ENCODE measurements at places on chromosomes 11 and 22.

- no peak for DNase-seq
These were observed 345.8 kb downstream of the BRD1 start for GRCh38 chr22:49481659-49482399.

- no peak for DNase-seq
These were observed 43.7 kb downstream of the OSBPL5 start for GRCh38 chr11:3121416-3121815.

DNA sequence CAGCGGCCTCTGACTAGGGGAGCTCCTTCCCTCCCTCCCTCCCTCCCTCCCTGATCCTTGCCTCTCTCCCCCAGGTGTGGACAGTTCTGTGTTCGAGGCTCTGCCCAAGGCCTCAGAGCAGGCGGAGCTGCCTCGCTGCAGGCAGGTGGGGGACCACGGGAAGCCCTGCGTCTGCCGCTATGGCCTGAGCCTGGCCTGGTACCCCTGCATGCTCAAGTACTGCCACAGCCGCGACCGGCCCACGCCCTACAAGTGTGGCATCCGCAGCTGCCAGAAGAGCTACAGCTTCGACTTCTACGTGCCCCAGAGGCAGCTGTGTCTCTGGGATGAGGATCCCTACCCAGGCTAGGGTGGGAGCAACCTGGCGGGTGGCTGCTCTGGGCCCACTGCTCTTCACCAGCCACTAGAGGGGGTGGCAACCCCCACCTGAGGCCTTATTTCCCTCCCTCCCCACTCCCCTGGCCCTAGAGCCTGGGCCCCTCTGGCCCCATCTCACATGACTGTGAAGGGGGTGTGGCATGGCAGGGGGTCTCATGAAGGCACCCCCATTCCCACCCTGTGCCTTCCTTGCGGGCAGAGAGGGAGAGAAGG, 11.1 kb upstream of the POU2F3 start:
- no peak for DNase-seq

DNA sequence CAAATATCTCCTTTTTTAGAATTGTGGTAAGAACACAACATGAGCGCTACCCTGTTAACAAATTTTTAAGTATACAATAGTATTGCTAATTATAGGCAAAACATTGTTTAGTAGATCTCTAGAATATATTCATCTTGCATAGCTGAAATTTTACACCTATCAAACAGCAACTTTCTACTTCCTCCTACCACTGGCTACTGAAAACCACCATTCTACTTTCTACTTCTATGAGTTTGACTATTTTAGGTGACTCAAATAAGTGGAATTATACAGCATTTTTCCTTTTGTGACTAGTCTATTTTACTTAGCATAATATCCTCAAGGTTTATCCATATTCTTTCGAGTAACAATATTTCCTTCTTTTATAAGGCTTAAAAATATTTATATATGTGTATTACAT, 128.4 kb downstream of the FAM76B start:
- DNase-seq, result no peak

GRCh38 chr22:18093661-18094060, 15.9 kb downstream of the PEX26 start:
- DNase-seq, result no peak

DNA sequence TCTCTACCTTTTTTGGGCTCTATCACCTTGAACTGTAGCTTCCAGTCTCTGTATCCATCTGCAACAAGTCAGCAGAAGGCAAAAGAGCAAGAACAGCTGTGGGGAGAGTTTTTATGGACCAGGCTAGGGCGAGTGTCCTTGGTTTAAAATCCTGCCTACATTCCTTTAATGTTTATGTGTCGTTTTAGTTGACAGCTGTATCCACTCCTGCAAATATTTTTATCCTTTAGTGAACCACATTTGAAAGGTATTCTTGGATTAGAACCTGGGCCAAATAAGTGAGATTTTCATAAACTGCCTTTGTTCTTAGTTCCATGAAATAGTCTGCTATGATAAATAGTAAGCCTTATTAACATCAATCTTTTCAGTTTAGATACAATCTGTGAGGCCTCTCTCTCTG, 712.2 kb downstream of the ETS1 start:
- no peak for DNase-seq

DNA sequence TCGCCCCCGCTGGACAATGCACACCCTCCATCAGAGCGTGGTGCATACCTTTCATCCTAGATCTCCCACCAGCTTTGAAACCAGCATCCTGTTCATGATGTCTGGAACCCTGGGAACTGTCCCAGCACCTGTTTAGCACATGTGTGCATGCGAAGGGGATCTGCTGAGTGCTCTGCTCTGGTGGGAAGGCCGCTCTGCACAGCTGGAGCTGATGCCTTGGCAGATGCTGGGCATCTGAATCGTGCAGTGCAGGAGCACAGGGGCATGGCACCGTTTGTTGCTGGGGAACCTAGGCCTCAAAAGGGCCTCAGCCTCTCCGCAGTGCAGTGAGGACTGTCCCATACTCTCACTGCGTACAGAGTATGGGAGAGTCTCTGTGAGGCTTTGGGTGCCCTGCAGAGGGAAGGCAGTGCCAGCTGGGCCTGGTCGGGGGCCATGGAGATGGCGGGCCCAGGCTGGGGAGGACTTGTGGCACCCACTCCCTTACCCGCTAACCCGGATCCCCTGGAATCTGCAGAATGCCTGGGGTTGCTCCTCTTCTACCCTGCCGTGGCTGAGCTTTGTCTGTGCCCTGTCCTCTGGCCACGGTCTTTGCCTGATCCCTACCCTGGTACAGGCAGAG, 72.9 kb upstream of the ATXN10 start:
- no peak for DNase-seq

GRCh38 chr11:78244080-78244479, 55.4 kb downstream of the USP35 start:
- no peak for DNase-seq

GRCh38 chr11:29395555-29396072, 621.2 kb downstream of the KCNA4 start:
- DNase-seq, result no peak

DNA sequence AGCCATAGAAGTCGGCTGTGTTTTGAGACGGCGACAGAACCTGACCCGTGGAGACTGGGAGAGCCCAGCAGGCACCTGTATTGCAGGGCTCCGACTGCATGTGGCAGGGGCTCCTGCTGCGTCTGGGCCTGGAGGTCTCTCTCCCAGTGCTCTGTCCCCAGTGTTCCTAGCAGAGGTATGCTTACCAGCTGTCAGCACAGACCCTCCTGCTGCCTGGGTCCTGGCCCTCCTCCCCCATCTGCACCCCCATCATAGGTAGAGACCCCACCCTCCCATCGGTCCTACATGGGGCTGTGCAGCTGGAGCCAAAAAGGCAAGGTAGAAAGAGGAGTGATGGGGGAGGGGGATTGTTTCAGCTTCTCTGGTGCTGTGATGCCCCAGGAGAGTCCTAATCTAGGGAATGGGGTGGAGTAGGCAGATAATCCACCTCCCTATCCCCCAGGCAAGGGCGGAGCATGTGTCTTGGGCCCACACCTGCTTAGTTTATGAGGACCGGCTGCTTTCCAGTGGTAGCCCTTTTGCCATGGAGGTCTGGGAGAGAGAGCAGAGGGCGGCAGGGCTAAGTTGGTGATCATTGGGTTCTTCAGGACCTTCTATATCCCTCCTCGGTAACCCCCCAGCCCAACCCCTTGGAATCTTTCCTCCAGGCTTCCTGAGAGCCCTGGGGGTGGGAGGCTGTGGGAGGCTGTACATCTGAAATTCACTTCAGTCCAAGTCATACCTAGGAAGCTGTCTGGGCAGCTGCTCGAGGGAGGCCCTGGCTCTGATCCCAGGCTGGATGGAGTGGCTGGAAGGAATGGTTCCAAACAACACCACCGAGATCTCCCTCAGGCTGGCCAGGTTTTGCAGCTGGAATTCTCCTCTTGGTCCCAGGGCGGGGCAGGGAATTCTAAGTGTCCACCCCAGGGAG, 5.3 kb downstream of the SLC7A4 start:
- DNase-seq, result no peak

- DNase-seq, result no peak
These were observed 385.1 kb upstream of the CCDC90B start for GRCh38 chr11:83671289-83671688.
